Glutamatergic neuron (in vitro differentiated cells): ENCODE measurements at places on chromosomes 1 and 21.

DNA sequence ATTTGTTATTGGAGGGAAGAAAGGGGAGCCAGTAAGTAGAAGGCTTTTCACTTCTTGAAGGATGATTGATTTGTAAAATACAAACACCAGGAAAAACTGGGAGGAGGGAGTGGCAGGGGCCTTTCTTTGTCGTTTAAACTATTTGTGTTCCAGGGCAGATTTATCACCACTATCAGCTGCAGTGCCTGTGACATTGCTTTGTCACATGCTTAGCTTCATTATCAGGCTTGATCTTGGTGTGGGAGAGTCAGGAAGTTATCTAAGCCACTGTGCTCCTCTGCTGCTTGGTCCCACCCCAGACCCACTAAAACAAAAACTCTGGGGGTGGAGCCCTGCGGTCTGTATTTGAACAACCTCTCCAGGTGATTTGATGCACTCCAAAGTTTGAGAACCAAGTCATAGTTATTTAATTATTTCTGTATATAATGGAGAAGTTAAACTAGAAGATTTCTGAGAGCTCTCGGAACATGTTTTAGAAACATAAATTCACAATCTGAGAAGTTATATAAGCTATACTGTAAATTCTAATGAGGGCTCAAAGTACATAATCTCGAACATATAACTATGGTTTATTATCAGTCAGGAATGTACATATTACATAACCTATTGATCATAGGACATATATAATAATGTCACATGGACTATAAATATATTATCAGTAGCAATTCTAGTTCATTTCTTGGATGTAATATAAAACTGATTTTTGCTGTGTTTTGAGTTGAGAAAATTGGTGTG, 87.9 kb downstream of the CDC14A start:
- DNase-seq = no peak

- DNase-seq = no peak
Observed at GRCh38 chr21:19683492-19683891, 1279.9 kb upstream of the TMPRSS15 start.

- no peak for DNase-seq
Observed at GRCh38 chr1:147545133-147545532, 3.8 kb downstream of the BCL9 start.

GRCh38 chr21:34509151-34509550, 2.9 kb downstream of the KCNE1 start:
- DNase-seq = no peak
